ENCODE measurements at places on chromosomes 5 and 9.

DNA sequence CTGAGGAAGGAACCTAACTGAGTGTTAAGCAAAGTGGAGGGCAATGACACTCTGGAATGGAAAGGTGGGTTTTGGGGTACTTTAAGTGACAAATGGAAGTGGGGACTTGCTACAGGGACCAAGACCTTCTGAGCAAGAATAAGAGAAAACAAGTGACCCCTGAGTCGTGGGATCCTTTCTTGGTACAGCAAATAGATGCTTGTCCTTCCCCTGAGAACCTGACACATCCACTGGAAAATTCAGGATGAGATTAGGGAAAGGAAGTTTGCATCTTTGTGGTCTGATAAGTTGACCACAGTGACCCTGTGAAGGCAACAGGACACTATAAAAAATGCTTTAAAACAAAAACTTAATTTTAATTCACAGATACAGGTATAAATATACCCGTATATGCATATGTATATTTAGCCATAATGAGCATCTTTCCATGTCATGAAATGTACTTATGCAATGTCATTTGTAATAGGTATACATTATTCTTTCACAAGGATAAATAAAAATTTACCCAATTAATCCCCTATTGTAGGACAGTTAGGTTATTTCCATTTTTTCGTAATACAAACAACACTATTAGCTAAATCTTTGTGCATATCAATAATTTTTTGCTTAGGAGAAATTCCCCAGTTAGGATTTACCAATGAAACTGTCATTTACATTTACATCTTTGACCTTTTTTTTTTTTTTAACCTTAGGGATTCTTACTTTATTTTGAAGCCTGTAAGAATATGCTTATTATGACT is 2.0 kb upstream of the IRF1 start:
- DNase-seq = no peak

- peak; percentile 90 for DNase-seq
These were observed 77.6 kb upstream of the SAP30L start for GRCh38 chr5:154368041-154368800.

GRCh38 chr9:136622538-136622948 is 40.2 kb upstream of the EGFL7 start:
- DNase-seq = peak; percentile 86

GRCh38 chr5:169702693-169703481 is 65.8 kb downstream of the DOCK2 start:
- DNase-seq = no peak

DNA sequence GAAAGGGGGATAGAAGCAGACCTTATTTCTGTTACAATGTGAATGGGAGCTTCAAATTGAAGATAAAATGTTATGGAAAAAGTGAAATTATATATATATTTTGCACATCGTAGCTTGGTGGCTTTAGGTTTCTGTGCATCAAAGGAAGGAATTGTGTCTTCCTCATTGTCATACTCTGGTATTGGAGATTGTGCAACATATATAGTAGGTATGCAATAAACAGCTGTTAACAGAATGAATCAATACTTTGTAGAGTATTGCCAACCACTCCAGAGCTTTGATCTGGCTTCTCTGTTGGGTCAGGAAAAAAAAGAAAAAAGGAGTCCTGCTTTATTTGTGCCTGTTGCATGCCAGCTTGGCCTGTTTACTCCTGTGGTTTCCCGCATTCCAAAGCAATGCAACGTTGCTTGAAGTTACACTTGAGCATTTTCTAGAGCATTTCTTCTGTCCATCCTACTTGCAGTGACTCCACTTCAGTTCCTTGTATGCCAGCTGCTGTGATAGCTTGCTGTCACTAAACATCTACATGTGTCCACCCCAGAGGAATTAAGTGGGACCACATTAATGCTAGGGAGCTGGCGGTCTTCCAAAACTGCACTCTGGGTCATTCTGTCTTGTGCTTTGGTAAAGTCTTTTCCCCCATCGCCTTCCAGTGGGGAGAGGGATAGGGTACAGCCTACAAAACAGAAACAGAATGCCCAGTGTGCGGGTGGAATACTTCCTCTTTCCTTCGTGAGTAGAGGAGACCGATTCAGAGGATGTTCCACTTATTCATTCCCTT is 62.0 kb upstream of the MEF2C start:
- DNase-seq = no peak

DNA sequence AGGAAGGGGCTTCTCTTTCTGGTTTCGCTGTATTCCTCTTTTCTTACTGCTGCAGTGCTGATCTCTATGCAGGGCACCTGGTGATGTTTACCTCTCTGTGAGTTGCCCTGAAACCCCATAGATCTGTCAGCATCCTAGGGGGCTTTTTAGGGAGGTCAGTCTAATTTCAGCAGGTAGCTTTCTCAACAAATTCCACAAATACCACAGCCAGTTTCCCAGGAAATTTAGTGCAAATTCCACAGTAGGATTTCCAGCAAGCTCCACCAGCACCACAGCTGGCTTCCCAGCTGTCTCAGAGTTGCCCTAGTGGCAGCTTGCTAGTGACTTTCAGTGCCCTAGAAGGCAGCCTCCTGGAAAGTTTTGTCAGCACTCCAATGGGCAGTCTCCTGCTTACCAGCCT is 379.1 kb upstream of the SMC2 start:
- no peak for DNase-seq

GRCh38 chr5:57450991-57451876 is 31.4 kb downstream of the ACTBL2 start:
- DNase-seq = peak; percentile 27

DNA sequence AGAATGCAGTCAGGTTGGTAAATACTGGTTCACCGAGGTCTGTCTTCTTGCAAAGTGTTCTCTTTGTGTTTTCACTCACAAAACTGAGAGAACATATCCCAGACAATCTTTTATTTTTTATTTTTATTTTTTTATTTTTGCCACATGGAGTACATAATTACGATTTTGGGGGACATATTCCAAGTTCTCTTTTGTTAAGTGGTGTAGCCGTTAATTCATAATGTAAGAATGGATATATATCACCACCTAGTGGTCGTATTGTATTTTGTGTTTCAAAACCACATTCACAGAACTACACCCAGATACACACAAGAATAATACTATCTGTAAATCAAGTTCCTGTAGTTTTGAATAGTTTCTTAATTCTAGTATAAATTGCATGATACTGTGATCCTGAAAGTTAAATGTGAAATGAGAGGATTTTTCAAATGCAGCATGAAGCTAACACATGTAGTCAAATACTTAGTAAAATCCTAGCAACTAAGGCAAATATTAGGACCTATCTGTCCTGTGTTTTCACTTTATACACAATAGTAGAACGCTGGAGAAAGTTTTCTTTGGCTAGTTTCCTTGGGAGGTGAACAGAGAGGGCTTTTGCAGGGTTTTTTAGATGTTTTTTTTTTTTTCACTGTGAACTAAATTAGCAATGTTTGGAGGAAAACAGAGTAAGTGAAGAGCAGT is 92.7 kb downstream of the VCAN start:
- DNase-seq = peak; percentile 53

DNA sequence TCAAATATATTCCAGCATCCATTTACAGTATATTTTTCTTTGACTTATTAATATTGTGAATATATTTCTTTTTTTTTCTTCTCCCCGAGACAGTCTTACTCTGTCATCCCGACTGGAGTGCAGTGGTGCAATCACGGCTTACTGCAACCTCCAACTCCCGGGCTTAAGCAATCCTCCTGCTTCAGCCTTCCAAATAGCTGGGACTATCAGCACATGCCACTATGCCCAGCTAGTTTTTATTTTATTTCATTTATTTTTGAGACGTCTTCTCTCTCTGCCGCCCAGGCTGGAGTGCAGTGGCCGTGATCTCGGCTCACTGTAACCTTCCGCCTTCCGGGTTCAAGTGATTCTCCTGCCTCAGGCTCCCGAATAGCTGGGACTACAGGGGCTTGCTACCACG is 7.4 kb upstream of the GLIPR2 start:
- DNase-seq = no peak

GRCh38 chr5:34978681-34979080 is 49.3 kb downstream of the DNAJC21 start:
- DNase-seq = no peak

DNA sequence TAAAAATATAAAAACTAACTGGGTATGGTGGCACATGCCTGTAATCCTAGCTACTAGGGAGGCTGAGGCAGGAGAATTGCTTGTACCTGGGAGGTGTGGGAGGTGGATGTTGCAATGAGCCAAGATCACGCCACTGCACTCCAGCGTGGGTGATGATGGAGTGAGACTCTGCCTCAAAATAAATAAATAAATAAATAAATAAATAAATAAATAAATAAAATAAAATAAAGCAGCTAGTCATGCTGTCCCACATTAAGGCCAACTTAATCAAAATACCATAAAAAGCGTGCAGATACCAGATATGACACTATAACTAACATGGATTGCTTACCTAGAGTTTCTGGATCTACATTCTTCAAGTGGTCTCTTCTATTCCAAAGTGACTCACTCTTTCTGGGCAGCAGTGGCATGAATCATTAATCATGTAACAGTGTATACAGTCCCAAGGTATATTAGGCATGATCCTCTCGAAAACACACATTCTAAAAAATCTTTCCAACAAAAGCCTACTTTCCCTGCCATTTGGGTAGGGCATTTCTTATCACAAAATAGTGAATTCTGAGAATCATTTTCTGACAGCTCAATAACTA is 187.1 kb downstream of the ELAVL2 start:
- DNase-seq = peak; percentile 81

GRCh38 chr5:130762031-130762430 is 403.0 kb downstream of the HINT1 start:
- DNase-seq = peak; percentile 42

GRCh38 chr5:169218861-169219260 is 82.1 kb downstream of the SLIT3 start:
- DNase-seq = no peak
